Left ventricle myocardium inferior (tissue), 1 donor: ENCODE measurements at places on chromosomes 2 and 18.

- no peak overlapping the region for H3K27ac ChIP-seq
- H3K36me3 ChIP-seq: no peaks in the 10 kb centered on the region
- H3K4me3 ChIP-seq: no peak overlapping the region
- no peaks in the 10 kb centered on the region for H3K4me1 ChIP-seq
- DNase-seq: no peak
- peaks cover 84% of the 10 kb centered on the region for H3K27me3 ChIP-seq
These were observed 161.6 kb upstream of the ALKAL2 start for GRCh38 chr2:449246-450067.

GRCh38 chr2:152635635-152636298 lies 81.5 kb downstream of the PRPF40A start:
- no peak overlapping the region for H3K4me3 ChIP-seq
- H3K36me3 ChIP-seq: peaks cover 50% of the 10 kb centered on the region
- no peaks in the 10 kb centered on the region for H3K4me1 ChIP-seq

DNA sequence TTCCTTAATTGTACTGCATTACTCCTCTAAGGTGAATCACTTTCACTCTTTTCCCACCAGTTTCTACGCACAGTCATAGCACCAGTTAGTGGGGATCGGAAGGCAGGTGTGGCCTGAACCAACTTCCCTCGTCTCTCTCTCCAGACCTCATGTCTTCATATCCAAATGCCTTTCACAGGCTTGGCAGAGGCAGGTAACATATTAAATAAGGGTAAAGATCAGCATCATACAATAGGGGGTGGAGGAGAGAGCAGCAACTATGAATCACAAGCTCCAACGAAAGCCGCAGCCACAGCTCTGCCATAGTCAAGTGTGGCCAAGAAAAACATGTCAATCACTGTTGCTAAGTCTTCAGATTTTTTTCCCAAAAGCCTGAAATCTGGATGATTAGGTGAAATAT lies 40.3 kb downstream of the AP1S3 start:
- DNase-seq: no peak
- H3K4me3 ChIP-seq: no peak overlapping the region
- no peaks in the 10 kb centered on the region for H3K27me3 ChIP-seq
- H3K36me3 ChIP-seq: no peaks in the 10 kb centered on the region
- H3K4me1 ChIP-seq: no peaks in the 10 kb centered on the region

GRCh38 chr18:66533693-66534092 lies 70.2 kb downstream of the CDH19 start:
- H3K27ac ChIP-seq: no peak overlapping the region
- no peaks in the 10 kb centered on the region for H3K27me3 ChIP-seq
- no peak for DNase-seq
- H3K36me3 ChIP-seq: no peaks in the 10 kb centered on the region
- no peak overlapping the region for H3K4me3 ChIP-seq
- H3K4me1 ChIP-seq: no peaks in the 10 kb centered on the region

DNA sequence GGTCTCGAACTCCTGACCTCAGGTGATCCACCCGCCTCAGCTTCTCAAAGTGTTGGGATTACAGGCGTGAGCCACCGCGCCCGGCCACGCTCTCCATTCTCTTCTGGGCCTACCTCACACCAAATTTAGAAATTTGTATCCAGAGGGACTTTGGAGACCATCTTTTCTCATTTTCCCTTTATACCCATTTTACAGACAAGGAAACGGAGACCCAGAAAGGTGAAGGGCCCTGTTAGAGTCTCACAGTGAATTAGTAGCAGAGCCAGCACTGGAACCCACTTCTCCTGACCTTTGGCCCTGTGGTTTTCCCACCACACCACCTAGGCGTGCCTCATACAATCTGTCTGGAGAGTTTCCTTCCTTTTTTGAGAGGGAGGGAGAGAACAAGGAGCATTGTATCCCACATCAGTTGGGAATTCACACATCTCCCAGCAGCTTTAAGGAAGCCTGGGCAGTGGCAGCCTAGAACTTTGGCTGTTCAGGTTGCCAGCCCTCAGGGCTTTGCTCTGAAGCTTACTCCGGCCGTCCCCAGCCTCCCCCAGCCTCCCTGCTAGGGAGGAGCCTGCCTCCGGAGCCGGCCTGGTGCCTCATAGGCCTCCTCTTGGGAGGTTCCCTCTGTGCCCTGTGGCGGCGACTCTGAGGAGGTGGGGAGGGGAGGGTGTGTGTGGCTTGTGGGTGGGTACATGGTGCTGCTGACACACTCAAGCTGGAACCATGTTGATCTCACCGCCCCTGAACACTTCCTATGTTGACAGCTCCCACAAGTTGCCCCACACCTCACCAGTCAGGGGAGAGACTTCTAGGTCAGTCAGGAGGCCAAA lies 13.8 kb downstream of the FOSL2 start:
- H3K36me3 ChIP-seq: peaks cover 87% of the 10 kb centered on the region
- no peak for DNase-seq
- peak overlapping the region; percentile 62 for H3K27ac ChIP-seq
- no peaks in the 10 kb centered on the region for H3K27me3 ChIP-seq

DNA sequence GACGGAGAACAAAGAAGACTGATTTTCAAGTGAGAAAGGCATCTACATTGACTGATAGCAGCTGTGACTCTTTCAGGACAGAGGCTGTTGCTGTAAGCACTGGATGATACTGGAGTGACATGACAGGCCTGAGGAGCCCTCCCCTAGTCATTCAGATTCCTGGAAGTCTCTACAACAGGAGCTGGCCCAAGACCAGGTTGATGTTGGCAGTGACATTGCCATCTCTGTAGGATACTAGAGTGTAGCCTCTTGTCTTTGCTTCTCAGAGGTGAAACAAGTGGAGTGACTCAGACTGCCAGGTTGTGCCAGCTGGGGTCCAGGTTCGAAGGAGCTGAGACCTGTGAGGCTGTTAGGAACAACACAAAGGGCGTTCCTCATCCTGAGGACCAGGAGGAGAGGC lies 44.7 kb upstream of the SH3RF3 start:
- H3K36me3 ChIP-seq: no peaks in the 10 kb centered on the region
- peaks cover 19% of the 10 kb centered on the region for H3K27me3 ChIP-seq
- H3K27ac ChIP-seq: no peak overlapping the region
- no peaks in the 10 kb centered on the region for H3K4me1 ChIP-seq

DNA sequence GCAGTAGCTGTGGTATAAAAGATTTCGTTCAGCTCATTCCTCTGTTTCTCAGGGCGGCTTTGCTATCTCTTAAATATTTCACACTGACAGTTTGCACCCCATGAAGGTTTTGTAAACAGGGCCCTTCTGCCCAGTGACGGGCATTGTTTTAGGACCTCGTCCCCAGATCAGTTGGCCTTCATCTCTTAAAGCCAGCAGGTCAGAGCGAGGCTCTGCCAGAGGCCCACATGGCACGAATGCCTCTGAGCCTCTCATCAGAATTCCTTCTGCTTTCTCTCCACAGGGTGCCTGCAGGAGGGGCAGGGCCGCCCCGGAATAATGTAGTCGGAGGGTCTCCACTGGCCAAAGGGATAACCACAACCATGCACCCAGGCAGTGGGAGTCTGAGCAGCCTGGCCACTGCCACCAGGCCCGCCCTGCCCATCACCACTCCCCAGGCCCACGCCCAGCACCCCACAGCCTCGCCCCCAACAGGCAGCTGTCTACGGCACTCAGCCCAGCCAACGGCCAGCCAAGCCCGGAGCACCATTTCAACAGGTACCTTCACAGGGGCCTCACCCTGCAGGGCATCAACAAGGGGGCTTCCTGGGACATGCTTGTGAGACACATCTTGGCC lies 177.0 kb downstream of the SEPTIN10 start:
- H3K27me3 ChIP-seq: no peaks in the 10 kb centered on the region
- no peak for DNase-seq
- peaks cover 48% of the 10 kb centered on the region for H3K4me1 ChIP-seq

GRCh38 chr2:127217470-127218325 lies 2.4 kb downstream of the CYP27C1 start:
- H3K4me1 ChIP-seq: peaks cover 23% of the 10 kb centered on the region
- H3K36me3 ChIP-seq: no peaks in the 10 kb centered on the region
- no peak overlapping the region for H3K27ac ChIP-seq
- peaks cover 82% of the 10 kb centered on the region for H3K27me3 ChIP-seq

GRCh38 chr2:115541814-115542213 lies 1099.4 kb downstream of the DPP10 start:
- H3K36me3 ChIP-seq: no peaks in the 10 kb centered on the region
- no peaks in the 10 kb centered on the region for H3K4me1 ChIP-seq
- H3K27me3 ChIP-seq: no peaks in the 10 kb centered on the region
- no peak overlapping the region for H3K4me3 ChIP-seq
- H3K27ac ChIP-seq: no peak overlapping the region

DNA sequence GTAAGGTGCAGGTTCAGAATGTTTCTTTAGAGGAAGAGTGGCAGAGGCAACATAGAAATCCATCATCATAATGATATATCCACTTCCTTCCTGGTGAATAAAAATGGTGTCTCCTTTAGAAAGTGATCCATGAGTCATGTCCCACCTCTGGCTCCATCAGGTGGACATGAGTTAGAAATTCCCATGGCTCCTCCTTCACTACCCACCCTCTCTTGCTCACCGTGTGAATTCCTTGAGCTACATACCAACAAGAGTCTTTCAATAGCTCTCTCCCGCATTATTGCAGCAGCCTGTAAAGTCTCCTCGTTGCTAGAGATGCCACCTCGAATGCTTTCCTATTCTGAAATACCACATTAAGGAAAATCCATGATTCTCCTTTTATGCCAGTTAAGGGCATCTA lies 317.6 kb downstream of the LNPK start:
- H3K4me1 ChIP-seq: no peaks in the 10 kb centered on the region
- no peaks in the 10 kb centered on the region for H3K36me3 ChIP-seq
- DNase-seq: no peak
- no peak overlapping the region for H3K27ac ChIP-seq
- peaks cover 91% of the 10 kb centered on the region for H3K27me3 ChIP-seq

DNA sequence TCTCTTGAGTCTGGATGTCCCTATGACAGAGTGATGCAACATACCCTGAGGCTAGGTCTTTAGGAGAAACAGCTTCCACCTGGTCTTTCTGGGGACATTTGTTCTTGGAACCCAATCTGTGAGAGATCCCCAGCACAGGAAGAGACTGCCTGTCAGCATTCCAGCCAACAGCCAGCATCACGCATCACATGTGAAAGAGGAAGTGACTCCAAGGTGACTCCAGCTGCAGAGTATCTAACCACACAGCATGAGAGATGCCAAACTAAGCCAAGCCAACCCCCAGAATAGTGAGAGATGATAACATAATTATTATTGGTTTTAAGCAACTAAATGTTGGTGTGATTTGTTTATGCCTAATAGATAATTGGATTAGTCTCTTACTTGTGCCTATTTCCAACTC lies 35.7 kb downstream of the C18orf63 start:
- no peak overlapping the region for H3K27ac ChIP-seq
- H3K4me1 ChIP-seq: no peaks in the 10 kb centered on the region
- H3K4me3 ChIP-seq: no peak overlapping the region
- H3K36me3 ChIP-seq: no peaks in the 10 kb centered on the region
- DNase-seq: no peak
